ENCODE measurements at places on chromosomes 2 and 18.

DNA sequence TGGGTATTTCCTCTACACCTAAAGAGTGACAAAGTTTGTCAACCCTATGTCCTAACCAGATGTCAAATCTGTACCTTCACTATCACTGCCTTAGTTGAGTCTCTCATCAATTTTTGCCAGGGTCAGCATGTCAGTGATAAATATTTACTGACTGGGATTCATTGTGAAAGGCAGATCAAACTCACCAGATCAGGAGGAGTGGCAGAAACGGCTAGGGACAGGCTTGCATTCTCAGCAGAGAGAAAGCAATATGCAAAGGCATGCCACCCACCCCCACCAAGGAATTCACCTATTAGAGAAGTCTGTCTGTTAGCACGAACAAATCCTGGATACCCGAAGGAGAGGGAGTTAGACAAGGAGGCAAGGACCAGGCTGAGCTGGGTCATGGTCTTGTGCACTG, 62.6 kb downstream of the PTPN2 start:
- DNase-seq: no peak

DNA sequence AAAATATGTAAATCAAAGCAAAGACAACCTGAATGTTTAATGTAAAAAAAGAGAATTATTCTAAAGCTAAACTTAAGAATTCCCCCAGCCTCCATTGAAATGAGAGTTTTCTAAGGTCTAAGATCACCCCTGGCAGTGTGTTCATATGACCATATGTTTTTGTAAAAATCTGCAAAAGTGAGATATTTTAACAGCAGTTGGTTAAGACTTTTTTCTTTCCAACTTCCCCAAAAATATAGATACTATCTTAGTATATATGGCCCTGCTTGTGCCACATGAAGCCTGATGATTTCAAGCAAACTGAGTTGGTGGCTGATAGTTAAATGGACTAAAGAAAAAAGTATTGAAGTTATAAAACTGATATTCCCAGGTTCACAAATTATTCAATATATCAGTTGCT, 35.4 kb downstream of the ZNF804A start:
- no peak for DNase-seq

GRCh38 chr2:142220239-142220638, 89.4 kb upstream of the LRP1B start:
- DNase-seq: no peak

DNA sequence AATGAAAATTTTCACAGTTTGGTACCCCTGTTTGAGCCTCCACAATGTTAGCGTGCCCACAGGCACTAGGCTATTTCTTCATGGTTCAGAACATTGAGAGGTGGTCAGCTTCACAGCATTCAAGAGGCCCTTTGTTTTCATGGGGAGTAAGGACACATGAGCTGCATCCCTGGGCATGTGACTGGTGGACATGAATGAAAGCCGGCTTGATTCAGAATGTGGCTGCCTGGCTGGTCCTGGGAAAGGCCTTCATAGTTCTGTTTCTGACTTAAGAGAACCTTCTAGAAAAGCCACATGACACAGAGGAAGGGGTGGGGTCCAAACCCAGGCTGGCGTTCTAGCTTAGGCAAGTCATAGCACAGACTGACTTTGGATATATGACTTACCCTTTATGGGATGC, 420.6 kb downstream of the CMPK2 start:
- no peak for DNase-seq

GRCh38 chr2:12587729-12588522, 128.8 kb upstream of the TRIB2 start:
- DNase-seq: peak; percentile 78

DNA sequence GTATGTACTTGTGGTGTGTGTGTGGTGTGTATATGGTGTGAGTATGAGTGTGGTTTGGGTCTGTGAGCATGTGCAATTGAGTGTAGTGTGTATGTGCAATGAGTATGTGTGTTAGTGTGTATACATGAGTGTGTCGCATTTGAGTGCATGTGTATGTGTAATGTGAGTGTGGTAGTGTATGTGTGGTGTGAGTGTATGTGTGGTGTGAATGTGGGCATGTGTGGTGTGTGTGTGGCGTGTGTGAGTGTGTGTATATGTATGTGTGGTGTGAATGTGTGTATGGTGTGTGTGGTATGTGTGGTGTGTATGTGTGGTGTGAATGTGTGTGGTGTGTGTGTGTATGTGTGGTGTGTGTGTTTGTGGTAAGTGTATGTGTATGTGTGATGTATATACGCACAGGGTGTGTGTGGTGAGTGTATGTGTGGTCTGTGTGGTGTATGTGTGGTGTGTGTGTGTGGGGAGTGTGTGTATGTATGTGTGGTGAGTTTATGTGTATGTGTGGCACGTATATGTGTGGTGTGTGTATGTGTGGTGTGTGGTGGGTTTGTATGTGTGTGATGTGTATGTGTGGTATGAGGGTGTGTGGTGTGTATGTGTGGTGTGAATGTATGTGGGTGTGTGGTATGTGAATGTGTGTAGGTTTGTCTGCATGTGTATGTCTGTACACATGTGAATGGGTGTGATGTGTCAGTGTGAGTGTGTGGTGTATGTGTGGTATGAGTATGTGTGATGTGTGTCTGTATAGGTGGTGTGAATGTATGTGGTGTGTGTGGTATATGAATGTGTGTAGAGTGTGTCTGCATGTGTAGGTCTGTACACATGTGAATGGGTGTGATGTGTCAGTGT, 123.4 kb downstream of the DOCK10 start:
- DNase-seq: no peak

DNA sequence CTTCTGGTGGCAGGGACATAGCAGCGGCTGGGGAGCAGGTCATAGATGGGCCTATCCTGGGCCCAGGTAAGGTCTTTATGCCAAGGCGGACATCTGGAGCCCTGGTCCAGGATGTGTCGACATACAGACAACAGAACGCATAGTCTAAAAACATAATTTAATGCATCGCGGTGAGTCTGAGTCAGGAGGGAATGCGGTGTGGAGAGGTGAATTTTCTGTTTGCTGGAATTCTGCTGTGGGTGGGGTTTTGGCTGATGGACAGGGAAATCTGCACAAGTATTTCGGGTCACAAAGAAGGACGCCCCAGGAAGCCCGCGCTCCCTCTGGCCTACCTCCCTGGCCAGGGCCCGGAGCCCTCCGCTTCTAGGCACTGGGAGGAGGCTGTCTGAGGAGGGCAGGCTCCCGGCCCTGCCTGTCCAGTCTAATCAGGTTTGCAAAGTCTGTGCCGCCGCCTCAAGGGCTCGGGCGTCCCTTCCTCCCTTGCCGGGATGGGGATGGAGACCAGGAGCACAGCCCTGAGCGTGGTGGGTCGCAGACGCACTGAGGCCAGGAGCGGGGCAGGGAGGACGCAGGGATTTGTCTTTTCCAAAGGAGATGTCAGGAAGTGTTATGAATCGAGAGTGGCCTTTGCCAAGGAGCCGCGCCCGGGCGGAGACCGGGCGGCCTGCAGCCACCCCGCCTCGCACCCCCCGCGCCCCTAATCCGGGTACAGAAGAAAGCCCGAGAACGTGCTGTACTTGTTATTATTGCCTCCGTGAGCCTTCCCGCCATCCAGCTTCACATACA, 2.3 kb downstream of the C1QL2 start:
- no peak for DNase-seq

GRCh38 chr2:232204457-232204931, 174.1 kb upstream of the ALPP start:
- DNase-seq: no peak

- DNase-seq: no peak
These were observed 858 bp downstream of the POLR1B start for GRCh38 chr2:112542984-112543661.

All from amniotic stem cell (primary cell).